D721Med (cell line): ENCODE measurements at places on chromosomes 12 and 14.

DNA sequence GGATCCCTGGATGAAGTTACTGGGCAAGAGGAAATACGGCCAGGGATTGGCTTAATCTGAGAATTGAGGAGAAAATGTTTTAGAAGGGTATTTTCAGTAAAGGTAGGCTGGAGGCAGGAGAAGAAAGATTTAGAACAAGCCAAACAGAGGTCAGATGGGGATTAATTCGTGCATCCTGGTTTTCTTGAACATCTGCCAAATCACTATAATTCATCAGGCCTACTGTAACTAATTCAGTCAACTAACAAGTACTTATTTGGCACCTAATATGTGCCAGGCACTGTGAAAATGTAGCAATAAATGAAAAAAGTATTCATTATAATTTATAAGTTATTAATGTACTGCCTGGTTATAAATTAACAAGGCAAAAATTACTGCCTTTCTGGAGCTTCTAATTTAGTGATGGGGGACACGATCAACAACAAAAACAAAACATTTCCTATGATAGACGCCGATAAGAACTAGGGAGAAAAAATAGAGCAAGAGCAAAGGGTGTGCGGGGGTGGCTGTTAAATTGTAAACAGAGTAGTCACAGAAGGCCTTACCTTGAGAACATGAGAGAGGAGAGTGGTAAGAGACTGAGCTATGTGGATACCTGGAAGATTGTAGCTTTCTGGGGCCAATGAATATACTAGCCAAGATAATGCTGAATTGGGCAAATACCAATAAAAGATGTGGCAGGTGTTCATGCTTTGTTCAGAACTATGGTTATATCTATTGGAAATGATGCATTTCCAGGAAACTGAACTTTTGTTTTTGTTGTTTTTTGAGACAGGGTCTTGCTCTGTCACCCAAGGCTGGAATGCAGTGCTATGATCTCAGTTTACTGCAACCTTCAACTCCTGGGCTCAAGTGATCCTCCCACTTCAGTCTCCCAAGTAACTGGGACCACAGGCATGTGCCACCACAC is 34.0 kb downstream of the DUSP16 start:
- no peak for DNase-seq

DNA sequence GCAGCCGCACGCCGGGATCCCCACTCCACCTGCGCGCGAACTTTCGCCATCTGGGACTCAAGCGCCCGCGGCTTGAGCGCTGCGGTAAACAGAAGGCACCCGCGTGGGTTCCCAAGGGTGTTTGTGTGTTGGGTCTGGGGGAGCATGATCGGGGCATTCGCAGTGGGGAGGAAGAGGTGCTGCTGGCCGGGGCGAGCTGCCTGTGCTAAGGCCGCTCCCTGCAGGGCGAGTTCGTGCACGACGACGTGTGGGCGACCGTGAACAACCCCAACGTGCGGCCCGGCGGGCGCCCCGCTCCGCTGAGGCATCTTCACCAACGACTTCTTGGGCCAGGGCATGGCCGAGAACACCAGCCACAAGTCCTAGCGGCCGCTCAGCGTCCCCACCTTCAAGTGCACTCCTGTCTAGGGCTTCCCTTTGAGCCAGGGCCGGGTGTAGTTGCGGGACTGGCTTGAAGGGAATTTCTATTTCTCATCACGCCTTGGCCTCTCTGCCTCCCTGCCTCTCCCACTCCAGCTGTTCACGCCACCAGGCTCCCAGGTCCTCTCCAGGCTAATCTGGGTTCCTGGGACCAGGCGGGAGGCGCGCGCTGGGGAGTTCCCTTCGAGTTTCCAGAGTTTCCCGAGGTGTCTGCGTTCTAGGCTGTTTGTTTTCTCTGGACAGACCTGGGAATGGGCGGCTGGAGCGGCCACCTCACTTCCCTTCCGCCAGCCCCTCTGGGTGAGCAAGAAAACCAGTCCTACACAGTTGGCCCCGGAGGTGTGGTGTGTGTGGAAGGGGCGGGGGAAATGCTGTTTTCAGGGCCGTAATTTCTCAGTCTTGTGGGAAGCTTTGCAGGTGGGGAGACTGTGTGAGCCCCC is 417.8 kb upstream of the TMTC1 start:
- DNase-seq: no peak

- DNase-seq: no peak
Measured at GRCh38 chr14:102875652-102876051, 46.8 kb upstream of the AMN start.

- no peak for DNase-seq
Measured at GRCh38 chr12:50110762-50111351, 1.2 kb upstream of the COX14 start.

GRCh38 chr14:57865066-57865402 is 858 bp downstream of the SLC35F4 start:
- no peak for DNase-seq

DNA sequence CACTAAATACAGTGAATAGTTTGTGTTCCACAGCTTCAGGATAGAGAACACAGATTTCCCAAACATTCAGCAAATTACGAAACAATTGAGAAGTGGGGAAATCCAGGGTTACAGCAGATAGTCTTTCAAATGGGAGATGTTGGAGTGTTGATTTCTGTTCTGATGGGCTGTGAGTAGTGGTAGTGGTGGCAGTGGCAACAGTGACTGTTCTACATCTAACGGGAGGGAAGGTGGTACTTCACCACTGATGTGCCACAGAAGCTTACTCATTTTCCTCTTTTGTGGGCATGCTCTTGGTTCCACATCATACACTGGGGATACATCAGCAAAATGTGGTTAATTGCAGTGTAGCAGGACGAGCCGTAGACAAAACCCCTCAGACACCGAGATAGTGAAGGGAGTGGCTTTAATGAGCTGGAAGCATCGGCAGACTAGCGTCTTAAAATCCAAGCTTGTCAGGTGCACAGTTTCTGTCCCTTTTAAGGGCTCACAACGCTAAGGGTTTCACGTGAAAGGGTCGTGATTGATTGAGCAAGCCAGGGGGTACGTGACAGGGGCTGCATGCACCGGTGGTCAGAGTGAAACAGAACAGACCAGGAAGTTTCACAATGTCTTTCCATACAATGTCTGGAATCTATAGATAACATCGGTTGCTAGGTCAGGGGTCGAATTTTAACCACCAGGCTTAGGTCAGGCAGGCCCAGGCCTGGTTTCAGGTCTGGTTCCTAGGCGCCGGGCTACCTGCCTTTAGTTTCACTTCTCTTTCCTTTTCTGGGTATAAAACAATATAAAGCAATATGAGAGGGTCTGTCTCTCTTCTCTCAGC is 330.6 kb upstream of the FBXO33 start:
- no peak for DNase-seq

GRCh38 chr12:88996200-88996788 is 356.0 kb downstream of the DUSP6 start:
- DNase-seq: no peak

GRCh38 chr12:77352946-77353345 is 287.6 kb upstream of the E2F7 start:
- DNase-seq: no peak

GRCh38 chr12:116352315-116352835 is 74.9 kb upstream of the MED13L start:
- DNase-seq: no peak

GRCh38 chr14:67112344-67112743 is 76.9 kb upstream of the GARIN2 start:
- DNase-seq: no peak

DNA sequence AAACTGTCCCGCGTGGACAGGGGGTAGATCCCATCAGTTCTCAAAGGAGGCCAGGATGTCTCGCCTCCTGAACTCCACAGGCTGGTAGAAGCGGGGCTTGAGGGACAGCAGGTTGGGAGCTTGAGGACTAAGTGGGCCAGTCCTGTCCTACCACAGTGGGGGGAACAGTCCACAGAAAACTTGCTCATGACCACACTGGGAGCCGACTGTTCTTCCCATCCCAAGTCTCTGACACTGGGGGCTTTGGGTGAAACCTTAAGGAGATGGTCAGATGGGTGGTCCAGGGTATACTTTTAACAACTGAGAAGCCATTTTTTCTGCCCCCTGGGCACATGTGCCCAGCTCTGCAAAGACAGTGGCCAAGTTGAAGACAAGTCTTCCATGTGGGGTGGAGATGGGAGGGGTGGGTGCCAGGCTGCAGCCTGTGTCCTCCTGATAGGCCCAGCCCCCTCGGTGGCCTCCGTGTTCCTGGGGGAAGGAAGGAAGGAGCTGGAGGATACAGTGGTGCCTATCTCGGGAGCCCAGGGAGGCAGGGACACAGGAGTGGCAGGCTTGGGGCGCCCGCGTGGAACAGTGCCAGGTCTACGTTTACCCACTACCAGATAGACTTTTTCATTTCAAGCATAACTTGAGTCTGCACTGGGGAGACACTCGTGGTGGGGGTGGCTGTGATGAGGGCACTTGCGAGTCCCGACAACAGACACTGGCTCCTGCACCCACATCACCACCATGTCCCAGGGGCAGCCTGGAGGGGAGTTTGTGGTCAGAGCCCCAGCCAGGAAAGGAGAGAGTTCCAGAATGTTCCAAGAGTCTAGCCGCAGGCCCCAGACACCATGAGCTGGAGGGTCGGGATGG is 14.7 kb downstream of the RHOF start:
- no peak for DNase-seq
